ENCODE measurements at places on chromosomes 13 and 19. TPM values are rescaled to one million over a fixed set of nuclear protein-coding genes. Genes with fewer than 3 reads are reported as not detected.
A peak's percentile ranks its signal among the peaks of the same experiment; 100 is the strongest.

GRCh38 chr13:108657519-108657918 lies 28.1 kb downstream of the MYO16 start:
- no peaks in the 10 kb centered on the region for H3K36me3 ChIP-seq
- no peak overlapping the region for H3K4me3 ChIP-seq
- H3K27me3 ChIP-seq: peaks cover 9% of the 10 kb centered on the region
- no peak overlapping the region for H3K27ac ChIP-seq

DNA sequence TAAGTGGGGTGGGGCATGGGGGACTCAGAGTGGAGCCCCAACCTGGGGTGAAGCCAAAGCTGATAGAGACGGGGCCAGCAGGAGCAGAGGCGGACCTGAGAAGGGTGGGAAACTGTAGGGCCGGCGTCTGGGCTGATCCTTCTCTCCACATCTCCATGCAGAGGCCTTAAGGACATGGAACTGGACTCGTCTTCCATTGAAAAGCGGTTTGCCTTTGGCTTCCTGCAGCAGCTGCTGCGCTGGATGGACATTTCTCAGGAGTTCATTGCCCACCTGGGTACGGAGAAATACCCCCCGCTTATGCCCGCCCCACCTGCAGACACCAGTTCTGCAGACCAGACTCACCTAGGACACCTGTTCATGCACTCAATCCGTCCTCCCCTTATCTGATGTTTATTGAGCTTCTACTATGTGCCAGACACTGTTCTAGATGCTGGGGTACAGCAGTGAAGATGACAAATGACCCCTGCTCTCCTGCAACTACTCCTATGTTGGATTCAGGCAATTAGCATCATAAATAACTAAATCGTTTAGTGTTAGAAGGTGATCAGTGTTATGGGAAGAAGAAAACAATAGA lies 74.1 kb downstream of the RYR1 start:
- DNase-seq: no peak
- no peaks in the 10 kb centered on the region for H3K36me3 ChIP-seq
- H3K4me1 ChIP-seq: no peaks in the 10 kb centered on the region
- peaks cover 24% of the 10 kb centered on the region for H3K27me3 ChIP-seq
- H3K27ac ChIP-seq: no peak overlapping the region

DNA sequence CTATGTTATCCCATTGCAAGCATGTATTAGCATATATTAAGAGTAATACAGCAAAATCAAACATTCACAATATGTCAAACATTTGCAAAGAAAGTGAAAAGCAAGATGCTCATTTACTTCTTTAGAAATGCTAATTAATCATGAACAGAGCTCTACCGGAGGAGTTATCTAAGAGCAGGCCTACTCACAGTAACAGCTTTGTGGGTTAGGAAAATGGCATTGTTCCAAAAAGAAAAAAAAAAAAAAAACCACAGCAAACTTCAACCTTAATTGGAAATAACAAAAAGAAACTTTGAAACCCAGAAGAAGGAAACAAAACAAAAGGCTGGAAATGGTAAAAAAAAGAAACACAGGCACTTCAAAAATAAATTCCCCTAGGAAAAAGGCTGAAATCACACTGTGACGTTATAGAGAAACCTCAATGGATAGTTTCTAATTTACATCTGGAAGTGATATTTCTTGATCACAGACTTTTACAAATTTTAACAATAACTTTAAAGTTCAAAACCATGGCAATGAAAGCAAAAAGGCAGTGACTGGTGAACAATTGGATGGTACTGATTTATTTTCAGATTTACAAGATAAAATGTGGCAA lies 1236.8 kb upstream of the SPRY2 start:
- H3K36me3 ChIP-seq: no peaks in the 10 kb centered on the region
- H3K4me3 ChIP-seq: no peak overlapping the region
- no peaks in the 10 kb centered on the region for H3K27me3 ChIP-seq
- no peak overlapping the region for H3K27ac ChIP-seq
- no peaks in the 10 kb centered on the region for H3K4me1 ChIP-seq

DNA sequence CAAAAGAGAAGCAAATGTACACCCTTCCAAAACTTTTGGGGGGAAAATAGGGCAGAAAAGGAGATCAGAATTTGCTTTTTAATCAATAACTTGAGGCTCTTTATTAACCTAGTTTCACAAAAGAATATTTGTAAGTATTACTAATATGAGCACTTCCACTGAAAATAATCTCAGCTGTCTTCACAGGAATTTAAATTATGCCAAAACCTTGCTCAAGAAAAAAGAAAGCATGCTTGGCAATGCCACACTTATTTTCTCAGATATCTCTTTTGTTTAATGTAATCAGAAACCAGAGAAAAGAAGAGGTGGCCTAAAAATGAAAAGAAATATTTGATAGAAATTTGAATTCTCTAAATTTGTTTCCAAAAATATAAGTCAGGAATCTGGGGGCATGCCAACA lies 234.9 kb upstream of the GPC6 start:
- DNase-seq: no peak
- no peaks in the 10 kb centered on the region for H3K27me3 ChIP-seq
- H3K4me1 ChIP-seq: no peaks in the 10 kb centered on the region
- no peaks in the 10 kb centered on the region for H3K36me3 ChIP-seq

DNA sequence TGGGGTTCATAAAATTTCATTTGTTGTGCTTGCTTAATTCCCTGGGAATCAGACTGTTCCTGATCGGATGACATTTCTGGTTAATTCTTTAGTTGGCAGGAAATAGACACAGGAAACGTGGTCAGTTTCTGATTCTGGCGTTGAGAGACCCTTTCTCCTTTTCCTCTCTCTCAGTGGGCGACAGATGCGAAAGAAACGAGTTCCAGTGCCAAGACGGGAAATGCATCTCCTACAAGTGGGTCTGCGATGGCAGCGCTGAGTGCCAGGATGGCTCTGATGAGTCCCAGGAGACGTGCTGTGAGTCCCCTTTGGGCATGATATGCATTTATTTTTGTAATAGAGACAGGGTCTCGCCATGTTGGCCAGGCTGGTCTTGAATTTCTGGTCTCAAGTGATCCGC lies 10.8 kb downstream of the LDLR start:
- H3K4me1 ChIP-seq: peaks cover 21% of the 10 kb centered on the region
- no peak overlapping the region for H3K4me3 ChIP-seq
- H3K27me3 ChIP-seq: no peaks in the 10 kb centered on the region
- H3K36me3 ChIP-seq: peaks cover 75% of the 10 kb centered on the region
- DNase-seq: no peak

DNA sequence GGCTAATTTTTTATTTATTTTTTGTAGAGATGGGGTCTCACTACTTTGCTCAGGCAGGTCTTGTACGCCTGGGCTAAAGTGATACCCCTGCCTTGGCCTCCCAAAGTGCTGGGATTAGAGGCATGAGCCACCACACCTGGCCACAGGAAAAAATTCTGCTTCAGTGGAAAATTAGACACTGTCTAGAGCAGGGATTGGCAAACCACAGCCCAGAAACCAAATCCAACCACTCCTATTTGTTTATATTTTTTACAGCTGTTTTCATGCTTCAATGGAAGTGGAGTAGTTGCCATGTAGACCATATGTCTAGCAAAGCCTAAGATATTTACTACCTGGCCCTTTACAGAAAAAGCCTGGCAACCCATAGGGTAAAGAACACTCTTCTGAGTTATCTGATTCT lies 123.7 kb upstream of the MRI1 start:
- peaks cover 21% of the 10 kb centered on the region for H3K27me3 ChIP-seq
- peaks cover 3% of the 10 kb centered on the region for H3K4me1 ChIP-seq
- no peak overlapping the region for H3K27ac ChIP-seq
- H3K36me3 ChIP-seq: no peaks in the 10 kb centered on the region

- no peaks in the 10 kb centered on the region for H3K36me3 ChIP-seq
- no peak overlapping the region for H3K27ac ChIP-seq
- H3K4me1 ChIP-seq: no peaks in the 10 kb centered on the region
- no peaks in the 10 kb centered on the region for H3K27me3 ChIP-seq
- DNase-seq: no peak
- no peak overlapping the region for H3K4me3 ChIP-seq
Observed at GRCh38 chr13:93637852-93638251, 411.2 kb downstream of the GPC6 start.

GRCh38 chr13:76667551-76667950 lies 218.7 kb downstream of the KCTD12 start:
- no peak for DNase-seq
- peaks cover 6% of the 10 kb centered on the region for H3K4me1 ChIP-seq
- H3K27me3 ChIP-seq: no peaks in the 10 kb centered on the region
- H3K36me3 ChIP-seq: no peaks in the 10 kb centered on the region
- no peak overlapping the region for H3K27ac ChIP-seq
- no peak overlapping the region for H3K4me3 ChIP-seq

GRCh38 chr13:27035892-27036235 lies 135.7 kb downstream of the USP12 start:
- H3K36me3 ChIP-seq: no peaks in the 10 kb centered on the region
- no peak for DNase-seq
- H3K4me3 ChIP-seq: no peak overlapping the region
- peaks cover 12% of the 10 kb centered on the region for H3K27me3 ChIP-seq
- no peak overlapping the region for H3K27ac ChIP-seq

- DNase-seq: no peak
- H3K4me1 ChIP-seq: no peaks in the 10 kb centered on the region
- no peak overlapping the region for H3K4me3 ChIP-seq
- peaks cover 7% of the 10 kb centered on the region for H3K27me3 ChIP-seq
Observed at GRCh38 chr19:43316591-43317319, 36.7 kb upstream of the CD177 start.

GRCh38 chr13:113176280-113176679 lies 17.8 kb downstream of the PROZ start:
- no peak overlapping the region for H3K4me3 ChIP-seq
- no peak for DNase-seq
- H3K27ac ChIP-seq: peak overlapping the region; percentile 65
- H3K27me3 ChIP-seq: no peaks in the 10 kb centered on the region

DNA sequence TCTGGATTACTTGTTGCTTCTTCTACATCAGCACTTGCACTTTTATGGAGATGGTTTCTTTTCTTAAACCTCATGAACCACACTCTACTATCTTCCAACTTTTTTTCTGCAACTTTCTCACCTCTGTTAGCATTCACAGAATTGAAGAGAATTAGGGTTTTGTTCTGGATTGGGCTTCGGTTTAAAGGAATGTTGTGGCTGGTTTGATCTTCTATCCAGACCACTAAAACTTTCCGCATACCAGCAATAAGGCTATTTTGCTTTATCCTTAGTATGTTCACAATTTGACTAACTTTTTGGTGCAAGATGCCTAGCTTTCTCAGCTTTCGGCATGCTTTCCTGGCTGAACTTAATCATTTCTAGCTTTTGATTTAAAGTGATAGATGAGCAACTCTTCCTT lies 666.7 kb upstream of the MIR17HG start:
- no peaks in the 10 kb centered on the region for H3K36me3 ChIP-seq
- no peak for DNase-seq
- H3K27me3 ChIP-seq: no peaks in the 10 kb centered on the region
- H3K27ac ChIP-seq: no peak overlapping the region
- H3K4me1 ChIP-seq: no peaks in the 10 kb centered on the region
- H3K4me3 ChIP-seq: no peak overlapping the region

DNA sequence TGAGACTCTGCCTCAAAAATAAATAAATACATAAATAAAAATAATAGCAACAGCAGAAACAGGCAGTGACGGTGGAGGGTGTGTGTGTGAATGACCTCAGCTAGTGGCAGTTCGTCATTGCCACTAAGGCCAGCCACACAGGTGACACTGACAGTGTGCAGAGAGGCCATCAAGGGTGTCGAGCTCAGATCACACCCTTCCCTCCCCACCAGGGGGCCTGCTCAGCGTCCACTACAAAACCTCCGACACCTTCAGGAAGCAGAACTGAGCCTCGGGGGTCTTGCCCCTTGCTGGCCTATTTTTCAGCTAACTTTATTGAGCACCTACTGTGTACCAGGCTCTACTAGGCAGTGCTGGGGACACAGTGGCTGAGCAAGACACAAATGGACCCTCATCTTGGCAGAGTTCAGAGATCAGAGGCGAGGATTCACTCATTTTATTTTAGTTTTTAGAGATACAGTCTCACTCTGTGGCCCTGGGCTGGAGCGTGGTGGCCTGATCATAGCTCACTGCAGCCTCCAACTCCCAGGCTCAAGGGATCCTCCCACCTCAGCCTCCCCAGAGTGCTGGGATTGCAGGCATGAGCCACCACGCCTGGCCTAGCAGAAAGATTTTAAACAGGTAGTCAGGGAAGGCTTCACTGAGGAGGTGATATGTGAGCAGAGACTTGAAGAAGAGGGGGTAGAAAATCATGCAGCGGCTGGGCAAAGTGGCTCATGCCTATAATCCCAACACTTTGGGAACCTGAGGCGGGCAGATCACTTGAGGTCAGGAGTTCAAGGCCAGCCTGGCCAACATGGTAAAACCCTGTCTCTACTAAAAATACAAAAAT lies 30.3 kb upstream of the SEMA6B start:
- DNase-seq: peak; percentile 37
- H3K36me3 ChIP-seq: no peaks in the 10 kb centered on the region
- no peak overlapping the region for H3K27ac ChIP-seq
- H3K4me1 ChIP-seq: no peaks in the 10 kb centered on the region
- H3K4me3 ChIP-seq: no peak overlapping the region

GRCh38 chr19:10364644-10365043 lies 15.7 kb downstream of the TYK2 start:
- no peak overlapping the region for H3K4me3 ChIP-seq
- no peak overlapping the region for H3K27ac ChIP-seq
- peaks cover 4% of the 10 kb centered on the region for H3K4me1 ChIP-seq

DNA sequence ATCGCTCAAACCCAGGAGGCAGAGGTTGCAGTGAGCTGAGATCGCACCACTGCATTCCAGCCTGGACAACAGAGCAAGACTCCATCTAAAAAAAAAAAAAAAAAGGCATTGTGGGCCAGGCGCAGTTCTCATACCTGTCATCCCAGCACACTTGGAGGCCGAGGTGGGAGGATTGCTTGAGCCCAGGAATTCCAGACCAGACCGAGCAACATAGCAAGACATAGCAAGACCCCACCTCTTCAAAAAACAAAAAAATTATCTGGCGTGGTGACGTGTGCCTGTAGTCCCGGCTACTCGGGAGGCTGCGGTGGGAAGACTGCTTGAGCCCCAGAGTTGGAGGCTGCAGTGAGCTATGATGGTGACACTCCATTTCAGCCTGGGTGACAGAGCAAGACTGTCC lies 18.0 kb downstream of the PIP5K1C start:
- peaks cover 11% of the 10 kb centered on the region for H3K4me1 ChIP-seq
- no peak overlapping the region for H3K27ac ChIP-seq
- H3K36me3 ChIP-seq: peaks cover 23% of the 10 kb centered on the region

DNA sequence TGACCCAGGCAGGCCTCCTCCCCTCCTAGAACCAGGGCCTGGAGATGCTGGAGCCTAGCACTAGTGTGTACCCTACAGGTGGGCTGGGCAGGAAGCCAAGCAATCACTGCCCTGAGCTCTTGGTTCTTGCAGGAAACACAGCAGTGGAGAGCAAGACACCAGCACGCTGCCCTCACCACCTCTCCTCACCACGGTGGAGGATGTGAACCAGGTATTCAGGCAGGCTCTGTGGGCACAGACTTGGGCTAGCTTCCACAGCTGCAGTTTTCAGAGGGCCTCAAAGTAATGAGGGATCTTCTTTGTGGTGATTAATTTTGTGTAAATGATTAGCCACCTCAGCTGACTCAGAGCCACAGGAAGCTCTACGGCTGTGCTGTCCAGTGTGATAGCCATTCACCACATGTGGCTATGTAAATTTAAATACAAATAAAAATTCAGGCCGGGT lies 13.6 kb upstream of the GPI start:
- peaks cover 6% of the 10 kb centered on the region for H3K36me3 ChIP-seq
- no peak for DNase-seq
- H3K27me3 ChIP-seq: no peaks in the 10 kb centered on the region
- H3K4me1 ChIP-seq: peaks cover 15% of the 10 kb centered on the region

Gene TJP3
- 0.24 TPM for total RNA-seq

Gene ZNF155
- total RNA-seq: 6.7 TPM

Gene RDH8
- total RNA-seq: not detected

Gene PLK5
- not detected for total RNA-seq

Gene KCTD12
- 18.5 TPM for total RNA-seq

Gene POLR2I
- total RNA-seq: 93.4 TPM

Gene URAD
- total RNA-seq: not detected

Gene PET100
- 83.7 TPM for total RNA-seq

Gene ZNF772
- 9.3 TPM for total RNA-seq

Gene CGB5
- not detected for total RNA-seq

Gene NCAN
- not detected for total RNA-seq

Gene PALM
- not detected for total RNA-seq

Gene SLC25A15
- 27.7 TPM for total RNA-seq
